Effector memory CD8-positive, alpha-beta T cell (primary cell): ENCODE measurements at places on chromosomes 5 and 9.

GRCh38 chr9:4333231-4333740 lies 33.4 kb upstream of the GLIS3 start:
- no peak for DNase-seq

DNA sequence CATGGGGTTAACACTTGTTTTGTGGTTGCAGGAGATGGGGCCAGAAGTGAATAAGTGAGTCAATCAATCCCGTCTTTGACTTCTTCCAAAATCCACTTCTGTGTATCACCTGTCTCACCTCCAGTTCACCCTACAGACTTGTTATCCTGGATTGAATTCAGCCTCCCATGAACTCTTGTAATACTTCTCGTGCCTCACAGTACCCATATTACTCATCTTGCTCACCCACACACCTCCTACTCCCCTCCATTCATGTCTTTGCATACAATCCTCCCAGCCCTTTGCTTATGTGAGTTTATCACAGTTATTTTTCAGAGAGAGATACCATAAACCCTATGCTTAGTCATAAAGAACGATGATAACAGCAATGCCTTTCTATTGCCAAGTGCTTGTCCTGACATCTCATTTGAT lies 52.9 kb upstream of the PAPPA start:
- DNase-seq: no peak

GRCh38 chr9:131239161-131239975 lies 36.9 kb downstream of the FAM78A start:
- DNase-seq: no peak

DNA sequence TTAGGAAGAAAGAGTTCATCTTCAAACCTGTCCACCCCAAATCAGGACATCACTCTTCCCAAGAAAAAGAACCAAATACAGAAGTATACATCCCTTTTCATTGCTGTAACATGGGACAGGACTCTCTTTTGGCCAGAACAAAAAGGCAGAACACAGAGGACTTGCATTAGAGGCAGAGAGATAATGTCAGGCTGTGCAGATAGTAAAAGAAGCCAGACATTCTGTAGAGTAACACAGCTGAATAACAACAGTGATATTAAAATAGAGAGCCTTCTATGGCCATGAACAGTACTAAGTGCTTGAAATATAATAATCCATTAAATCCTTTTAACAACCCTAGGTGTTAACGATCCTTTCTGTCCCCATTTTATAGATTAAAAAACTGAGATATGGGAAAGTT lies 437.2 kb downstream of the NFIB start:
- no peak for DNase-seq

DNA sequence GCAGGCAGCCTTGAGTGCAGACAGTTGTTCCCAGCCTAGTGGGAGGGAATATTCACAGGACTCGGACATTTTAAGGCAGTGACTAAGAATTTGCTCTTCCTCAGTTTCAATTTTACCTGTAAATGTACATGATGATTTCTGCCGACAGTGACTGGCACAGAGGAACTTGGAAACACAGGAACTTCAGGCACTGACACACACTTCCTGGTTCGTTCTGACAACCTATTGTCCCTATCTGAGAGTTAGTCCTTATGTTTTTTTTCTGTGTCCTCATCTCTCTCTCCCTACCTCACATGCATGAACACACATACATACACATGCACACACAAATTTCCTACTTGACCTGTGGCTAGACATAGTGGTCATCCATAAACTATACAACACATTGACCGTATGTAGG lies 89.4 kb upstream of the CD180 start:
- no peak for DNase-seq

- DNase-seq: no peak
Observed at GRCh38 chr9:3880851-3881250, 355.1 kb upstream of the RFX3 start.

DNA sequence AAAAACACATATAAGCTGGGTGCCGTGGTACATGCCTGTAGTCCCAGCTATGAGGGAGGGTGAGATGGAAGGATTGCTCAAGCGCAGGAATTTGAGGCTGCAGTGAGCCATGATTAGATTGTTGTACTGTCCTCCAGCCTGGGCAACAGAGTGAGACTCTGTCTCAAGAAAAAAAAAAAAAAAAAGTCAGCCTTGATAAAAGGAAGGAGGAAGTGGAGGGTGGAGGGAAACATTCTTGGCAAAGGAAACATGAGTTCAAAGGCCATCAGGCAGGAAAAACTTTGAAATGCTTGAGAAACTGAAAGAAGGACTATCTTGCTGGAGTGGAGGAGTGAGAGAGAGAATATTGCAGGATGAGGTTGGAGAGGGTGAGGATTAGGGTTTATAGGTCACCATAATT lies 18.3 kb upstream of the ANKHD1 start:
- no peak for DNase-seq

DNA sequence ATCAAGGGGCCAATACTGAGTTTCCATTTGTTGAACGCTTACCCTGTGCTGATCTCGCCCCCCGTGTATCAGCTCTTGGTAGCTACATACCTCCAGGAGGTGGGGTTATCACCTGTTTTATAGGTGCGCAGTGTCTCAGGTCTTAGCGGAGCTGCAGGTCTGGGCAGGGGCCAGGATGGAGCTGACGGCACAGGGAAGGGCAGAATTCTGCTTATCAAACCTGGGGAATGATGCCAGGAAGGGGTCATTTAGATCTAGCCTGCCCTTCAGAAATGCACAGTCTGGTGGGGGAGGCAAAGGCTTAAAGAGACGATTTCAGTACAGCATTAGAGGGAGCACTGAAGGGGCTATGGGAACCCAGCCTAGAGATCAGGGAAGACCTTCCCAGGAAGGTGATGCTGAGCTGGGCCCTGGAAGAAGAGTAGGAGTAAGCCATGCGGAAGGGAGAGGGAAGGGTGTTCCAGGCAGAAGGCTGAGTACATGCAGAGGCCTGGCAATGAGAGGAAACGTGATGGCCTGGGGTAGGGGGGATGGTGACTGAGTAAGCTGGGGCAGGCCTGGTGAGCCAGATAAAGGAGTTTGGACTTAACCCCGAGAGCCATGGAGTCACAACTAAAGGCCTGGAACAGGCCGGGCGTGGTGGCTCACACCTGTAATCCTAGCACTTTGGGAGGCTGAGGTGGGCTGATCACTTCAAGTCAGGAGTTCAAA lies 31.5 kb downstream of the OLFML2A start:
- no peak for DNase-seq

- DNase-seq: no peak
Observed at GRCh38 chr5:124403281-124403680, 343.2 kb downstream of the ZNF608 start.

DNA sequence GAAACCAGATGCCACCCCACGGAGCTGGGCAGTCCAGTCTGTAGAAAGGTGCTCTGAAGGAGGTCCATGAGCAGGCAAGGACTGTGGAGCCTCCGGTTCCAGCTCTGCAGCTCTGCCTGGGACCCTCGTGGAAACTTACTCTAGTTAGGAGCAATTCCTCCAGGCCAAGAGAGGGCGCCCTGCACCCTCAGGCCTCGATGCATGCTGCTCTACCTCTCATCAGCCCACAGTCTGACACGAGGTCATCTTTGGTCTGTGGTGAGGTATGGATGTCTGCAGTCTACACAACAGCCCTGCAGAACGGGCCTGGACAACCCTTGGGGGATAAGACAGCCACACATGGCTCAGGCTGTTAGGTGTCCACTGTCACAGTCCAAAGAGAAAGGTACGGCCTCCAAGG lies 50.6 kb upstream of the UBTD2 start:
- DNase-seq: no peak

DNA sequence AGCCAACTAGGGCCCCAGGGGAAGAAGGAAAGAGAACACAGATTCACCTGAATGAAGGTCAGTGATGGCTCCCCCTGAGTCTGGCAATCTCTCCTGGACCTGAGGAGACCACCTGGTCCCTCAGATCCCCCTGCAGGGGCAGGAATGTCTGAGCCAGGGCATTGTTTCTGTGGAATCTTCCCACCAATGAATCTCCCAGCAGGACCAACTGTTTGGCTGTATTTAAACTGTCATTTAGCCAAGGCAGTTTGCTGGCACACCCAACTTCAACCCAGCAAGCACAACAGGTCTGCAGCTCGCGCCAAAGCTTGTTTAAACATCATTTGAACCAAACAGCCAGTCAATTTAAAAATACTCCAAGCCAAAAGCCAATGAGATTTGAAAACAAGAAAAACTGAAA lies 92.6 kb downstream of the SH3TC2 start:
- no peak for DNase-seq

- DNase-seq: no peak
Observed at GRCh38 chr5:136622747-136623146, 257.4 kb upstream of the TRPC7 start.

DNA sequence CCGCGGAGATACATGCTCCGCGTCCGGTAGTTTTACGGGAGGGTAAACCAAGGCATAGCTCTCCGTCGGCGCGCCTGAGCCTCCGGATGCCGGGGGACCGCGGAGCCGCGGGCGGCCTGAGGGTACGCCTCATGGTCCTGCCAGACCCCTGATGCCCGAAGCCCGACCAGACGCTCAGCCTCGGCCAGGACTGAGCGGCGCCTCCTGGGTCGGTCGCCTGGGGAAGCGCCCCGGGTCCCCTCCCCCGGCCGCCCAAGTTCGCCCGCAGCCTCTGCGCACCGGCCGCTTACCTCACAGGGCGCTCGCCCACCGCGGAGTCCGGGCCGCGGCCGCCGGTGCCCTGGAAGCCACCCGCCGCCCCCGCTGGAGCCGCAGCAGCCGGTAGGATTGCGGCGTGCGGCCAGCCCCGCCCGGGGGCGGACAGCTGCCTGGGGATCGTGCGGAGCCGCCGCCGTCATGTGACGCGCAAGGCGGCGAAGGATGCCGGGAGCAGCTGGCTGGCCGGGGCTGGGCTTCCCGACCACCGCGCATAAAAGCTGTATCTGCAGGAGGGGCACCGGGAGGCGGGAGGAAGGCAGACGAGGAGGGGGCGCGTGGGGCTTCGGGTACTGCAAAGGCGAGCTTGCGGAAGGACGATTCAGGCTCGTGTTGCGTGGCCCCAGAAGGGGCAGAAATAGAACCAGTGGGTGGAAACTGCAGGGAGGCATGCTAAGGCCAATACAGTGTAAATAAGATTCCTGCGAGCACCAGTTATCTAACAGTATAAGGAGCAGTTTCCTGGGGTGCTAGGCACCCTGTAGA lies at the start of gene FBXO10:
Gene FBXO10, minus strand, starts transcription at position 460 of the 801 bp plus-strand sequence. CDS start 34,612 bp downstream, outside the sequence.
- no peak for DNase-seq

- DNase-seq: no peak
Observed at GRCh38 chr9:104711604-104712003, 17.3 kb downstream of the OR13D1 start.

DNA sequence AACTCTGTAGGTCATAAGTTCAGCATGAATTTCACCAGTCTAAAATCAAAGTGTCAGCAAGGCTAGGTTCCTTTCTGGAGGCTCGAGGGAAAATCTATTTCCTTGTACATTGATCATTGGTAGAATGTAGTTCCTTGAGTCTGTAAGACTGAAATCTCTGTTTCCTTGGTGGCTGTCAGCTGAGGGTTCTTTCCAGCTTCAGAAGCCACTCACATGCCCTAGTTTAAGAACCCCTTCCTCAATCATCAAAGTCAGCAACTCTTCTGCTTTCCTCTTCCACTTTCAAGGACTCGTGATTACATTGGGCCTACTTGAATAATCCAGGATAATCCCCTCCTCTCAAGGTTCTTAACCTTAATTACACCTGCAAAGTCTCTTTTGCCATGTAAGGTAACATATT lies 4.9 kb upstream of the SCAMP1 start:
- no peak for DNase-seq

DNA sequence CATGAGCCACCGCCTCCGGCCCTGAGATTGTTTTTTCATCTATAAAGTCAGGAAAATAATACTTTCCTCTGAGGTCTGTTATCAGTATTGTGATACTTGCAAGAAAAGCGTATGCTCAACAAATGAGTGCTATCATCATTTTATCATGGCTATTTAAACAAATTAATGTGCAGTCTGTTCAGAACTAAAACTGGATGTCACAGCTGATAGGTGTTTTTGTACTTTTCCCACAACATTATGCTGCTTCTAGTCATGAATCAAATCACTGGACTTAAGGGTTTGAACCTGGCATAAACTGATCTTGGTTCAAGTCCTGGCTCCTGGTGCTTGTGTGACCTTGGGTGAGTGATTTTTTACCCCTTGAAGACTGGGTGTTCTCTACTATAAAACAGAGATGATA lies 21.4 kb upstream of the PHF19 start:
- DNase-seq: no peak
